ENCODE measurements at places on chromosomes 12 and 14.

DNA sequence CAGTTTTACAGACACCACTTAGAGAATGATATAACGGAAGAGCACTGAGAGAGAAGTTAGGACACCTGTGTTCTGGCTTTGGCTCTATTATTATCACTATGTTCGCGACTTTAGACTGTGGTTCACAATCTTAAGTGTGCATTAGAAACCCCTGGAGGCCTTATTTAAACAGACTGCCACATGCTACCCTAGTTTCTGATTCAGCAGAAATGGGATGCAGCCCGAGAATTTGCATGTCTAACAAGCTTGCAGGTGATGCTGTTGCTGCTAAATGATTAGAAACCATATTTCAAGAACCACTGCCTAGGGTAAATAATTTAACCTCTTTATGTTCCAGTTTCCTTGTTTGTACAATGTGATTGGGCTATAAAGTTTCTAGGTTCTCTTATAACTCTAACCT is 3.6 kb upstream of the RAD51AP1 start:
- DNase-seq: no peak

GRCh38 chr12:86387591-86388145 is 131.5 kb upstream of the MGAT4C start:
- no peak for DNase-seq

DNA sequence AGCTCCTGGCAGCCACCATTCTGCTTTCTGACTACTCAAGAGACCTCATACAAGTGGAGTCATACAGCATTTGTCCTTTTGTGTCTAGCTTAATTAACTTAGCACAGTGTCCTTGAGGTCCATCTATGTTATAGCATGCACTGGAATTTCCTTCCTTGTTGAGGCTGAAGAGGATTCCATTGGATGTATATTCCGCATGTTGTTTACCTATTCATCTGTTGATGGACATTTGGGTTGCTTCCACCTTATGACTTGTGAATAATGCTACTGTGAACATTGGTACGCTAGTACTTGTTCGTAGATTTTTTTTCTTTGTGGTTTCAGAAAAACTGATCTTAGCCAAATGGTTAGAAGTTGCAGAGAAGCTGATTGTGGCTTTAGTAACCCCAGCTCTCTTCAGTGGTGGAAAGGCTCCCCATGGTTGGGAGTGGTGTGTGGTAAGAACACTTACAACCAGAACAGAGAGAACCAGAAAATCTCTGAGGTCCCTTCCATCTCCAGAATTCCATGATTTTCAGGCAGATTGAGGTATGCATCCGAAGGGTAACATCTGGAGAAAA is 118.4 kb downstream of the SAMD4A start:
- DNase-seq: no peak

DNA sequence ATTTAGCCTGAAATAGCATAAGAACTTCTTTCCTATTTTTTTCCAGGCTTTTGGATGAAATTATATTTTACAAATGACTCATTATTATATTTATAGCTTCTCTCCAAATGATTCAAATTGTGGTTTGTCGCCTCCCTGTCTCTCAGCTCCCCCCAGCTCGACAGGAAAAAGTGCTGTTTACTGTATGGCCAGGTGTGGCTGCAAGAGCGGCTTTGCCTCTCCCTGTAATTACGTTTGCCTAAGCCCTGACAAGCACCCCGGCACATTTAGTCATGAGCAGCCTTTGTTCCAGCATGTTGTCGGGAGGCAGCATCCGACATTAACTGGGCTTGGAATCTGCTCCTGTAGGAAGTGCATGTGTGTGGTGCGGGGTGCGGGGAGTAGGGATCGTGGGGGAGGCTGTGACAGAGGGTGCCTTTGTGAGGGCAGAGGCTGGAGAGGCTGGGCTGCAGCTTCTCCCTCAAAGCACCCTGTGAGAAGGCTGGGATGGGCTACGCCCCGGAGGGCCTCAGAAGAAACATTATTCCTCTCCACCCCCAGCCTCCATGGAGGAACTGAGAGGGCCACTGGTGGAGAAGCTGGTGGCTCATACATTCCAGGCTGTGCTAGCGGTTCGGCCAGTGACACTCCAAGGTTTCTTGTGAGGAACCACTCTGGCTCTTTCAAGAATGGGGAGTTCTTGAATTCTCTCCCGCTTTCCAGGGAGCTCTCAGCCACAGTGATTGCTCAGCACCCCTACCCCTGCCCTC is 42.1 kb upstream of the CTDSP2 start:
- DNase-seq: no peak
